Lung (tissue), 17 donors: ENCODE measurements at places on chromosomes 11 and 22. TPM values are rescaled to one million over a fixed set of nuclear protein-coding genes. Genes with fewer than 3 reads are reported as not detected.

SAC3D1 gene
- total RNA-seq, result 5.1 TPM

SCGB1A1 gene
- 16.0 TPM for total RNA-seq

PNPLA5 gene
- not detected for total RNA-seq

IGSF9B gene
- 19.5 TPM for total RNA-seq

GRCh38 chr11:102139081-102139498 lies 28.8 kb downstream of the YAP1 start:
- DNase-seq, result no peak

DNA sequence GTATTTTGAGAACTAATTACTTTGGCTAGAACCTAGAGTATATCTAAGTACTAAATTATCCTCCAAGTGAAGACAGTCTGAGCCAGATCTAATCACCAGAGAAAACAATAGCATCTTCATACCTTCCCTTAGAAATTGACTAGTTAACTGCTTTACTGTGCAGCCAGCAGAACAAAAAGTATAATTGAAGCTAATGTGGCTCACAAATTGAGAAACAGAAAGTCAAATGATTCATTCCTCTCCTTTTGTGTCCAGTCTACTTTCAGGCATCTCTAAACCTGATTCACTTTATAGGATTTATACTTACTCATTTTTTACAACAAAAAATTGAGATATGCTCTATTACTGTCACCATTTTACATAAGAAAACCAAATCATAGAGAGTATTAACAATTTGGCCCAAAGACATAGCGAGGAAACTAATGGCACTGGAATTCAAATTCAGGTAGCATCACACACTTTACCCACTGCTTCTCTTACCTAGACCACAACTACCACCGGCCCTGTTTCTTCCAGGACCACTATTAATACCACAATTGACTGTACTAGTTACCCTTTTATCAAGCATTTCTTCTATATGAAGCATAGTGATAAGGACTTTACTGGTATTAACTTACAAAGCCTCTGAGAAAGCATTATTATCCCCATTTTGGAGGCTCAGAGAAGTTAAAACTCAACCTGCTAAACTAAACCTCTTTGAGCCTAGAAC lies 1402.6 kb upstream of the TENM4 start:
- DNase-seq, result no peak

GRCh38 chr11:116328391-116328790 lies 444.4 kb downstream of the BUD13 start:
- DNase-seq, result no peak

DNA sequence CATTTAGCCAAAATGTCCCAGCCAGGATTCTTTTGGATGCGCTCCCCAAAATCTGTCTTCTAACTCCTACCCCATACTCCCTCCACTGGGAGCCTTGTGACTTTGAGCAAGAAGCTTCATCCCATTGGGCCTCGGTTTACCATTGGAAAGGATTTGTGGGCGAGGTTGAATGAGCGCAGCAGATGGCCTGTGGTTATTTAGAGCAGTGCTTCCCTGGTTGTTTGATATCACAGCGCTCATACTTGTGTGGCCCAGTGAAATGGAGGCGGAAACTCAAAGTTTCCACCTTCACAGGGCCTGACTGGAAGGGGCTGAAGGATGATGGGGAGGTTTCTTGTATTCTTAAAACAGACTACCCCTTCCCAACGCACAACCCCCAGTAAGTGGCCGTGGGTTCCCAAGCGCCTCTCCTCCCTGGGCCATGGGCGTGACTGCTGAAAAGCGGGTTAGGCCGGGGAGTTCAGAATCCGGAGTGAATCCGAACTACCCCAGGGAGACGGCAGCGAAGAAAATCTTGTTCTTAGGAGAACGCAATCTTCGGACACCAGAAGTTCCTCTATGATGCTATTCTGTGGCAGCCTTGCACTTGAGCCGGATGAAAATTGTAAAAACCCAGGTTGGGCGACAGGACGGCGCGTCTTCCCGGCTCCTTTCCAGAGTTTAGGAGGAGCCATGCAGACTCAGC lies 1.2 kb upstream of the ATF4 start:
- DNase-seq, result peak; percentile 39
